ENCODE measurements at places on chromosomes 13 and 19. TPM values are rescaled to one million over a fixed set of nuclear protein-coding genes. Genes with fewer than 3 reads are reported as not detected.

DNA sequence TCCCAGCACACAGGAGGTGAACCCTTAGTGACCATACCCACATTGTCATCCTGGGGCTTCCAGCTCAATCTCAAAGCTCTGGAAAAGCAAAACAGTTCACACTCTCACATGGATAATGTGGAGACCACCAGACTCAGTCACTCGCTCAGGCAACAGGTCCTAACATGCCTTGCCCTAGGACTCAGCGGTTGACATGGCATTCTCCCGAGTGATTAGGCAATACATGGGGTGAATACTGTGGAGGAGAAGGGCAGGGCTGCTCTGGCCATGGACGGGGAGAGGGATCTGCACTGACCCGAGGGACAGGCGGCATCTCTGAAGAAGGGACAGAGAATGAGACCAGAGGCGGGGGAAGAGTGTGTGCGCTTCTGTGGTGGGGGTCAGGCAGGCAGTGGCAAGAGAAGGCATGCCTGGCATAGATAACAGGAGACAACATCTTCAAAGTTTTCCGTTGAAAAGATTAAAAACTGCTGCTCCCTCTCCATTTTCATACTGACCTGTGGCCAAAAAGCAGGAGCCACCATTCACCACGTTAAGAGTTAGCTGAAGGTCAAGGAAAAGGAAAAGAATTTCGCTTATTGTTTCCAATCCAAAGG, 44.5 kb upstream of the EPHX3 start:
- no peak for DNase-seq

GRCh38 chr13:29849731-29850212, 645 bp downstream of the UBL3 start:
- no peak for DNase-seq

DNA sequence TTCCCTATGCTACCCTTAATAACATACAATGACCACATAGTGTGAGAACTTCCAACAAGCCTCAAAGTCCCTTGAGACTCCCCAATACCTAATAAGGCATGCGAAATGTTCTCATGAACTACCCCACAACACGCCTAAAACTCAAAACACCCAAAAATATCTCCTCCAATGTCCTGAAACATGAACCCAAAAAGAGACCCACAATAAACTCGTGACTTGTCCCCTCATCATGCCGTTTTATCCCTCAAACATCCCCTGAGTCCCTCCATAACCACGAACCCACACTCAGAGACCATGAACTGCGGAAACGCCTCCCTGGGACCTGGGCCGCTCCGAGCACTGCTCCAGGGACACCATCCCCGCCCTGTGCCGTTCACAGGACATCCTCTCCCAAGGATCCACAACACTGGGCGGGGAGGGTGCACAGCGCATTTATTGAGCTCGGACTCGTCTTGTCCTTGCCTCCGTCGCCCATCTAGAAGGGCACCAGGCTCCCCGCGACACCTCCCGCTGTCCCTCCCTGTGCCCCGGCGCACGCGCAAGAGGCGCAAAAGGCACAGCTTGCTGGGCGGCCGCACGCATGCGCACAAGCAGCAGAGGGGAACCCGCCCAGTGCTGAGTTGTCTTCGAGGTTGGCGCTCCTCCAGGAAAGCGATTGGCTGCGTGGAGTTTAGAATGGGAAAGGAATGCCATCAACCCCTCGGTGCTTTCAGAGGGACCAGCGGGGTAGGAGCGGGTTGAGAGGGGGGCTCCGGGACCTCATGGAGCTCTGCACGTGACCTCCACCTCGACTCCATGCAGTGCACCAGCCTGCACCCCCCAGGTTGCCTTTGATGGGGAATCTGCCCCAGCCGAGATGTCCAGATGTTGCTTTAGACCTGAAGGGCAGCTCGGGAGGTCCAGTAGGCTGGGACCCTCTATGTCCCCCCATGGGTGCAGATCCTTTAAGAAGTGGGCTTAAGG, 8.8 kb downstream of the FXYD3 start:
- DNase-seq = no peak

DNA sequence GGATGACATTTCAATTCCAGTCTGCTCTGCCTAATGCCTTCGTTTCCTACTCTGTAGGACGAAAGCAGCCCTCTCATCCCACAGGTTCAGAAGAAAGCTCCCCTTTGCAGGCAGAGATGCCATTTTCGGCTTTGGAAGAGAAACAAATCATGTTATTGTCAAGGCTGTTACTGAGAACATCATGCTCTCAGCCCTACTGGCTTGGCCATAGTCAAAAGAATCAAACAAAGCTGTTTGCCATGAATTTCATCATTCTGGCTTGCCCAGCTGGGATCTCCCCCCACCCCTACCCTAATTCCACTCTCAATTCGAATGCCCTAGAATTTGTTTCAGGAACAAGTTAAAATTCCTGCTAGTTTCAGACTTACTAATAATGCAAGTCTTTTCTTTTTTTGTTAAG, 162.3 kb upstream of the SERP2 start:
- no peak for DNase-seq

GRCh38 chr19:4121273-4121612, 2.7 kb downstream of the MAP2K2 start:
- DNase-seq = no peak

DNA sequence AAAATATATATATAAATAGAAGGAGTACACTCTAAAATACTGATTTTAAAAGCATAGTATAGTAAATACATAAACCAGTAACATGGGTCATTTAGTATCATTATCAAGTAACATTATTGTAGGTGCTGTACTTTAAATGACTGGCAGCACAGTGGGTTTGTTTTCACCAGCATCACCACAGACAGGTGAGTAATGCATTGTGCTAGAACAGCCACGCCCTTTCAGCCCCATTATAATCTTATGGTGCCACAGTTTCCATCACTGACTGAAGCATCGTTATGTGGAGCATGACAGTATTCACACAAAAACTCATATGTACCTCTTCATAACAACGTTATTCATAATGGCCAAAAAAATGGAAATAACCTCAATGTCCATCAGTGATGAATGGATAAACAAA, 88.3 kb downstream of the DHRS12 start:
- no peak for DNase-seq

DNA sequence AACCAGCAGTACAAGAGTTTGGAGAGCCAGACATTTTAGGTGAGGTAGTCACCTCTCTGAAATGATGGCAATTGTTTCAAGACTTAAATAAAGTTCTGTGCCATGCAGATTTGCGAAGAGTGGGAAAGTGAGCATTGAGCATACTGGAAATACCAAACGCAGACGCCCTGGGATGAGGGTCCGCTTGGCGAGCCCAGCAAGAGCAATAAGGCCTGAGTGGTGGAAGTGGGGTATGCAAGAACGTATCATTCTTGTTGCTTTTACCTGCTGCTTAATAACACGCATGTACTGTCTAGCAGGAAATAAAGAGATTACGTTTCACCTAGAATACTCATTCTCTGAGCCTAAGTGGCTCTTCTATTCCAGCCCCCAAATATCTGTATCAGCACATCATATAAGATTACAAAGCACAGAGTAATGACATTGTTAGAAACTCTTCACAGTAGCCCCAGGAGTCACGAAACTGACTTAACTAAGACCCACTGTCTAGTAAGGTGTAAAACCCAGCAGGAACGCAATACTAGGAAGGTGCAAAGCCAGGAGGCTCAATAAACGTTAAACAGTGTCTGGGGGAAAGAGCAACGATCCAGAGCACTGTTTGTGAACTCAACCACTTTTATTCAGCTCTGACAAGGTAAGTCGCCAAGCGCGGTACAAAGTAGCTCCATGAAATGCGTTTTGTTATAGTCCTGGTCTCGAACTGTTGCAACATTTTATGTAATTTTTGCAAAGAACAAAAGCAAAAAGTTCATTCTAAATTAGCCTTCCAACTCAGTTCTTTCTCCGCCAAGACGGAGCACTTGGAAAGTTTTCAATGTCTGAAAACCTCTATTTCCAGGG, 1.2 kb downstream of the RCBTB2 start:
- no peak for DNase-seq

DNA sequence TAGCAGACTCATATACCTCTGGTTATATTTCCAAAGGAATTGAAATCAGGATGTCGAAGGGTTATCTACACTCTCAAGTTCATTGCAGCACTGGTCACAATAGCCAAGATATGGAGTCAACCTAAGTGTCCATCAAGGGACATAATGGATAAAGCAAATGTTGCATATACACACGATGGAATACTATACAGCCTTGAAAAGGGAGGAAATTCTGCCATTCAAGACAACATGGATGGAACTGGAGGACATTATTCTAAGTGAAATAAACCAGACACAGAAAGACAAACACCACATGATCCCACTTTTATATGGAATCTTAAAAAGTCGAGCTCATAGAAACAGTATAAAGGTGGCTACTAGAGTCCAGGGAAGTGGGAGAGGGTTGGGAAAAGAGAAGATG, 13.6 kb upstream of the ERCC1 start:
- DNase-seq = no peak

DNA sequence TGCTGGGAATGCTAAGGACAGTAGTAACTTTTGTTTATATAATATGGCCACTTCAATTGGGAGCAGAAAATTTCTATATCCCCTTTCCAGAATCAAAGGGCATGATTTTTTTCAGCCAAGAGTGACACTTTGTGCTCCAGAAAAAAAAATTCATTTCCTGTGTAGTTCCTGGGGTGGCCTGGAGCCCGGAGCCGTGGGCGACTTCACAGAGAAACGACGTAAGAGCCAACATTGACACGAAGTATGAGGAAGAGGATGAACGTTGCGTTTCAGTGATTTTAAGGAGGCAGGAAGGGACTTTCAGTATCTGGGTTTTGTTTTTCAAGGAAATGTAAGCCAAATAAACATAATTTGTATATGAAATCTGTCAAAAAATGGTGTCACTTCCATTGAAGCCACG, 187.6 kb downstream of the STK24 start:
- no peak for DNase-seq

DNA sequence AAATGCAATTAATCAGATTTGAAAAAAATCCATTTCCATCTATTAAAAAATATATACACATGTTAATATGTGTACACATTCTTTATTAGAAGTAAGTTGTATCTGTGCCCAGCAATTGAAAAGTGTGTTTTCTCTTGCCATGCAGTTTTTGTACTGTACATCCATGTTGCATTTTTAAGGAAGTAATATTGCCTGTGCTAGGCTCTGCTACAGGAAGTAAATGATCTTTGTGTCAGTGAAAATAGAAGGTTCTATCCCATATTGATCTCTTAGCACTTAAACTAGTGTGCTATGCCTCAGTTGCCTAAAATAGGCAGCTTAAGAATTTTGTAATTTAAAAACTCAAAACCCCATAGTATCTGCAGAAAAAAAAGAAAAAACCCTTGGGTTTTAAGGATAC, 122.5 kb downstream of the CDK8 start:
- no peak for DNase-seq

- no peak for DNase-seq
Measured at GRCh38 chr19:33653684-33654083, 31.9 kb downstream of the CHST8 start.

DNA sequence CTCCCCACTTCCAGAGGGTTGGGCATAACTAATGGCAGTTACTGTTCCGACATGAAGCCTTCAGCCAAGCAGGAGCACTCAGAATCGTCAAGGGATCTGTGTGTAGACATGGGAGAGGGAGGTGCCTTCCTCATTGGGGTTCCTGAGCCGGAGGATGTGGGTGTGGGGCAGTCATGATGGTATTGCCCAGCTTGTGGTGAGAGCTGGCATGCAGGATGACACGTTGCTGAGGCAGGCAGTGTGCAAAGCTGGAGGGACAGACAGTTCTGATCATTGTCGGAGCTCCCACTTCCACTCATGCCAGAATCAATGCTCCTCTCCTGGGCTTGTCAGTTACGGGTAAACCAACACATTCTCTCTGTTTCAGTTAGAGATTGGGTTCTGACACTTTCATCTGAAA, 83.9 kb upstream of the TSC22D1 start:
- no peak for DNase-seq

- no peak for DNase-seq
Measured at GRCh38 chr13:59312776-59313175, 851.0 kb downstream of the DIAPH3 start.

- DNase-seq = no peak
Measured at GRCh38 chr13:100913143-100913542, 238.5 kb upstream of the TMTC4 start.

Gene NFIX
- 81.8 TPM for total RNA-seq

Gene SBK2
- not detected for total RNA-seq

Gene ZNF610
- total RNA-seq = 0.98 TPM

Data from vagina (tissue), 2 donors.